NCI-H1930 (cell line): ENCODE measurements at places on chromosomes 11 and 22.

GRCh38 chr11:34233215-34233614 is 124.6 kb downstream of the ABTB2 start:
- DNase-seq = no peak

GRCh38 chr22:17665854-17666253 is 27.3 kb downstream of the BCL2L13 start:
- DNase-seq = no peak

DNA sequence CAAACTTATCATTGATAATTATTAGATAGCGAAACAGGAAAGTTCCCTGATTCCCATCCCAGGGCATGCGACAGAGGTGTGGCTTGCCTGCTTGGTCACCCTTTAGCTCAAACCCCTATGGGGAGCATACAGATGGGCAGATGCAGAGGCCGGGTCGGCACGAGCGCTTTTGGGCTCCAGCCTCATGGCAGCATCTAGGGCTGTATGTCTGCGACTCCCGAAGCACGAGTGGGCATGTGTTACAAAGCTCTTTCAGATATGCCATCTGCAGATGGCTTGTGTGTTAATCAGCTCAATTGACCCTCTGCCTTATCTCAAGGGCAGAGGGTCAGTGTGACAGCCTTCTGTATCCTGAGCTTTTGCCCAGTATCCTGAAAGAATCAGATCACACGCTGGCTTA is 2069.3 kb upstream of the RAG2 start:
- DNase-seq = no peak

DNA sequence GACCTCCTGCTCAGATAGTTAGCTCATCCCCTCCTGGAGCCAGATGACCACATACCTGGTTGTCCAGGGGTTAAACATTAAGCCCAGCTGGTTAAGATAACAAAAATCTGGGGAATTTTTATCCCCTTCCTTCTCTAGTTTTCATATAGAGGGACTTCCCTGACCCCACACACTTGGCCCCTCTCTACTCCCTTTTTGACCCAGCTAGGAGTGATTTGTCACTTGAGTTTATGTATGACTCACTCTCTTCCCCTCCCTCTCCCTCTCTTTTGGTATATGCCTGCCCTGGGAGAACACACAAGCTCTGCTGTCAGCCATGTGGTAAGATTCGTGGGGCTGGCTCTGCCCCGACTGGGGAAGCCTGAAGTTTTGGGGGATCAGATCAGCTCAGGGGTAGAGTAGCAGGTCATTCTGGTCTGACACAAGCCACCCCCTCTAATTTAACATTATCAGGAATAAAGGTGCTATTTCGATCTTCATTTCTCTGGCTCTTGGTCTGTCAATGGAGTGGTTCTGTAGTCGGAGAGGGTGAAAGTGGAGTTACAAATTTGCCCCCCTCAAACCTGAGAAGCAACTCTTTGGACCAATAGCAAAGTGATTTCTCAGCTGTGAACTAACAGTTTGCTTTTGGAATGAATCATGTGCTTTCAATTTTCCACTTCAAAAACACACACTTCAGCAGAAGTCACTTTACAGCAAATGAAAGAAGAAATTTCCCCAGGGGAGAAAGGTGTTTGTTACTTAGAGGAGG is 415.3 kb upstream of the CADM1 start:
- DNase-seq = no peak

GRCh38 chr11:108364159-108364558 is 103.2 kb downstream of the C11orf65 start:
- no peak for DNase-seq

GRCh38 chr22:46843821-46844255 is 81.4 kb downstream of the TBC1D22A start:
- no peak for DNase-seq

- no peak for DNase-seq
These were observed 51.5 kb downstream of the RBFOX2 start for GRCh38 chr22:35977136-35977535.

DNA sequence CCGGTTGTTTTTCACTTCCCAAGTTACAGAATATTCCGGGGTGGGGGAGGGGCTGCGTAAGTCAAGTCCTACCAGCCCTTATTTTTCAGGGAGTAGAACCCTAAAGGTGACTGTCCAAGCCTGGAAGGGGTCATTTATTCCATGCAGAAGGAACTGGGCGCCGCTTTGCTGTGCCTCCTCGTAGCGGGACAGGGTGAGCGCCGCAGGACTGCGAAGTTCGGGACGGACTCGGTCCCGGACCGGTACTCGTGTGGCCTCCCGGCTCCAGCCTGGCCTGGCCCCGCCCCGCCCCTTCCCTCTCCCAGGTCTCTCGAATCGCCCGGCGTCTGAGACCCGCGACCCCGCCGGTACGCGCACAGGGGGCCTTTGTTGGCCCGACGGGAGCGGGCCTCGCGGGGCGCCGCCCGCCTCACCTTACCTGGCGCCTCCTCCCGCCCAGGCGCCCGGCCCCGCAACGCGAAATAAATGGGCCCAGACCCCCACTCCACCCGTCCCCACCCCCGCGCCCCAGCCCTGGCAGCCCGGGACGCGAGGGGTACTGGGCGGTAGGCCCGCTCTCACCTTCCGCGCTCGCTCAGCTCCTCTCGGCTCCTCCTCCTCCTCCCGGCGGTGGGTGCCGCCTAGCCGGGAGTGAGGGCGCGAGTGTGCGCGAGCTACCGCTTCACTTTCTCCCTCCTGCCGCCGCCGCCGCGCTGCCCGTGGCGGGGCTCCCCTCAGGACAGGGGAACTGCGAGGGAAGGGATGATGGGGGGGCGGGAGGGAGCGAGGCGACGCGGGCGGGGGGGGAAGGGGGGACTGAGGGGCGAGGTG is 698 bp downstream of the PAK1 start:
- DNase-seq = peak; percentile 41

- no peak for DNase-seq
These were observed 305.9 kb downstream of the CADM1 start for GRCh38 chr11:115198321-115198741.

GRCh38 chr11:18492888-18493287 is 33.9 kb downstream of the TSG101 start:
- no peak for DNase-seq

GRCh38 chr22:24208012-24208749 is 26.9 kb downstream of the SUSD2 start:
- DNase-seq = no peak

GRCh38 chr22:46773076-46773475 is 10.6 kb downstream of the TBC1D22A start:
- DNase-seq = no peak

- DNase-seq = no peak
These were observed 4.0 kb downstream of the STIM1 start for GRCh38 chr11:3859373-3859881.

DNA sequence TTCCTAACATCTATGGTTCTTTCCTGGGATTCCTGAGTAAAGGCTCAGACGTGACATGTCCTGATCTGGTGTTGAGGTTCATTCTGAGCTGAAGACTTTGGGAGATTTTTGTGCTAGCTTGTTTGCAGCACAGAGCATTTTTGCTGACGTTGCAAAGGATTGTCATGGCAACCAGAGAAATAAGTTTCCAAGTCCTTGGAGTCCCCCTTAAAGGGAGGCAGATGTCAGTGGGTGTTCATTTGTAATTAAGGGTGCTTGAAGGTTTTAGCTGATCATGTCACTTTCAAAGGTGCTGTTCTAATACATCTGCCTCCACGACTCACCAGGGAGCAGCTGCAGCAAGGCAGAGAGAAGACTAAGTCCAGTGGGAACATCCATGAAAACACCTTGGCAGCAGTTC is 5.4 kb upstream of the SYN3 start:
- no peak for DNase-seq

GRCh38 chr11:117917591-117918151 is 11.5 kb downstream of the TMPRSS13 start:
- DNase-seq = no peak

DNA sequence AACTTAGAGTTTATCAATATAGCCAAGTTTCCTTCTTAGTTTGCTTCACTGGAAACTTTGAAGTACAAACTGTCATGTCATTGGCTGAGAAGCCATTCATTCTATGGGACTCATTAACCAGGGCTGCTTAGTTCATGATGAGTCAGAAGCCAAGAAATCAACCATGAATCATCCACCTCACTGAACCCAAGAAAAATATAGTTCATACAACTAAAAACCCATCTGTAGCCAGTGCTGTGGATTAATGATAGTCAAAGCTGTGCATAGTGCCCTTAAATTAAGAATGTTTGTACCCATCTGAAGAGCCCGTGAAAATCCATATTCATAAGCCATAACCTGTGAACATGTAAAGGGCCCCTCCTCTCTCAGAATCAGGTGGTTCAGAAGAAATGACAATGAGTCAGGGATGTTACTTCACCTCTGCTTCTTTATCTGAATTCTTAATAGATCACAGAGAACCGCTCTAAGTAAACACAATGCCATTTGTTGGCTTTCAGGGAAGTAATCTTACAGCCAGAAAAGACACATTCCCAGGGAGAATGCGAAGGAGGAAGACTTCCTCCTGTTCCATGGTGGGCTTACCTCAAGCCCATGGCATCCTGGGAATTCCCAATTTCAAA is 25.4 kb downstream of the MMP20 start:
- no peak for DNase-seq

DNA sequence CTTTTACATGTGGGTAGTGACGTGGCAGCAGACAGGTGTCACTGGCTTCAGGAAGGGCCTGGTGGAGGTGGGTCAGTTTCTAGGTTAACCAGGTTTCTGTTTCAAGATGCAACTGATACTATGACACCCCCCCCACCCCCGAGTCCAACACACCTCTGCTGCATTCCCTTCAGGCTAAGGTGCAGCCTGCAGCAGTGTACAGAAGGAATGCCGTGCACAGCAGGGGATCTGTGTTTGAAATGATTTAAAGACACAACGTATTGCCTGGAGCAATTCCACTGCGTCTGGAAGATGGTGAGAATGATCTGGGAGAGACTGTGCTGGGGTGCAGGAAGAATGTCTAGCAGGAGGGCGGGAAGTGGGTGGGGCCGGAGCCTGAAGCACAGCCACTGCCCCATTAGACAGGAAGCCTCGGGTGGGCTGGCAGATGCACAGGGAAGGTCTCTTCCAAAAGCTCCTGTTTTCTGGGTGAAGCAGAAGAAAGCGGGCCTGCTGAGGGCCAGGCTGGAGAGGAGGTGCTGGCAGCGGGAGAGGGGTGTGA is 11.9 kb upstream of the TESMIN start:
- DNase-seq = no peak

DNA sequence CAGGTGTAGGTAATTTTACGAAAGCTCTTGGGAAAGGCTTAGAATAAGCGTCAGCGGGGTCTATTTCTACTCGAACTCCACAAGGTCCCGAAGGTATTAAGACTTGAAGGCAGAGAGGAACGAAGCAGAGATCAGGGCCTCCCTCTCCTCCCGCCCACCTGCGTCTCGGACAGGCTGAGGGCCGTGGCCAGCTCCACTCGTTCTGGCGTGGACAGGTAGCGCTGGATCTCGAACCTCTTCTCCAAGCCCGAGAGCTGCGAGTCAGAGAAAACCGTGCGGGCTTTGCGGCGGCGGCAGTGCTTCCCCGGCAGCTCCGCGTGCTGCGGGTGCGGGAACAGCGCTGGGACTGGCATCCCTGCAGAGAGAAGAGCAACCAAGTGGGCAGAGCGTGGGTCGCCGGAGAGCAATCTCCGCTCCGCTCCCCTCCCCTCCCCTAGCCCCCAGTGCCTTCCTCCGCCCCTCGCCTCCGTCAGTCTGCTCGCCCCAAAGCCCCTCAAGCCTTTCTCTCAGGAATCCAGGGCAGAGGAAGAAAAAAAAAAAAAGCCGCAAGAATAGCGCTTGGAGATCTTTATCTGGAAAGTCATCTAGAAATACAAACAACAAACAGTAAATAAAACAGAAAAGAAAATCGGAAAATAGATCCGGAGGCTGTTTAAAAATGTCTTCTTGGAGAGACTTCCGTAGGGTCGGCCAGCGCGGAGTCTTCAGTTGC is 2.4 kb downstream of the BSX start:
- DNase-seq = no peak

- no peak for DNase-seq
These were observed 762 bp downstream of the CRELD2 start for GRCh38 chr22:49918911-49919881.

- no peak for DNase-seq
These were observed 15.4 kb upstream of the MYOD1 start for GRCh38 chr11:17703951-17704350.

DNA sequence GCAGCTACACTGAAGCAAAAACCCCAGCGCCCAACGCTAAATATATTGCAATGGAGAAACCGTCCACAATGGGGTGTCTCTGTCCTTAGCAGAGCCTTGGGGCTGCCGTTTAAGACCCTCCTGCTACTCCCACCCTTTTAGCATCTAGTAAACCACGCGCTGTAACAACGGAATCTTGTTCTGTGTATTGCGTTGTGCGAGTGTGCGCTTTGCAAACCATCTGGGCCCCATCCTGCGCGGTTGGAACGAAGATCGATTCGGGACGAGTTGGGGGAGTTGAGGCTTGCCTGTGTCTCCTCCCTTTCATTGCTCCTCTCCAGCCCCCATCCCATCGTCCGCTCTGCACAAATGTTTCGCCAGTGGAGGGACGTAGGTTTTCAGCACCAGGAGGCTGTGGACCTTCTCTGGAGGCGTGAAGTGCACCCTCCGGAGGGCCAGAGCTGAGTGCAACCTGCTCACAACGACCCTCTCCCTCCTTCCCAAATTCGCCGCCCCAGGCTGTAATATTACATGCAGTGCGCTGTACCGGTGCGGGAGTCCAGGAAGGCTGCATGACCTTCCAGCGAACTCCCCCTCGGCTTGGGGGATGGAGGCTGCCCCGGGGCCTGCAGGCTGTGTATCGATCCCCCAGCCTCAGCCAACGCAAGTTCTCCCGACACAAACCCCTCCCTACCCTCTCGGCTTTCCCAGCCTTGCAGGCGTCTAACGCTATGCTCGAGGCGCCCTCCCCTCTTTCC is 1.6 kb upstream of the KMT2A start:
- DNase-seq = peak; percentile 30

- no peak for DNase-seq
These were observed 28.8 kb upstream of the CHORDC1 start for GRCh38 chr11:90251599-90251998.
